ENCODE measurements at places on chromosomes 6 and 20.

- peak; percentile 65 for DNase-seq
Measured at GRCh38 chr20:33209789-33210188, 7.4 kb upstream of the BPIFA3 start.

DNA sequence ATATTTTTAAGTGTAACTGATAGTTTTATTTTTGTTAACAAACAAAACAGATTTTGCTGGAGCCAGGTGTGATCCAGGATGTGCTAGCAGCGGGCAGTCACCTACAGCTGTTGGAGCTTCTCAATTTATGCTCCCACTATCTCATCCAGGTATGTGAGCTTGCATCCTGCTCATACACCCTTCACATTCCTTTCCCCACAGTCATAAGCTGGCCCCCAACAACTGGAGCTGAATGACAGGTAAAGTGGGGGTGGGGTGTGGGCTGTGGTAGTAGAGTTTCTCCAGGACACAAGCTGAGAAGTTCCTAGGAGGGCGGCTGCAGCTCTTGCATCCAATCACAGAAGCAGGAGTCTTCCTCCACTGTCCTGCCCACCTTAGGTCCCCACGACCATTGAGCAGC, 140.1 kb downstream of the KLHL32 start:
- no peak for DNase-seq

DNA sequence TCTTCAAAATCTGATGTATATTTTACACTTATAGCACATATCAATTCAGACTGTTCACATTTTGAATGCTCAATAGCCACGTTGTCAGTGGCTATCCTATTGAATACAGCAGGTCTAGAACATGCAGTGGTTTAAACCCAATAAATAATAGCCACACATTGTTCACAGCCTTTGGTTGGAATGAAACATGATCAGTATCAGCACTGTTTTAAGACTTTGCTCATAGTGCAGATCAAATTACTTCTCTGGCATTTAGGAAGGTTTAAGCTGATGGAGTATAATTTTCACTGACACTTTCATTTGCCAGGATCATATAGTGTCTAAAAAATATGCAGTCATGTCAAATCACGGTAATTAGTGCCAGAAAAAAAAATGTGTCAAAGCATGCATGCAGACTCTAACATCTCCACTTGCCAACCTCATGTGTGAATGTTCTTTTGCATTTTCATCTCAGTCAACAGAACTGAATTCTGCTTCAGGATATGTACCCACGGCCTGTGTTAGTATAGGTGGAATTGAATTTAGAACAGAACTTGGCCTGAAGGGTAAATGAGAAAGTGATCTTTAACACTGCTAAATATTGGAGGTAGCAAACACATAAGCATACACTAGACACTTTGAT, 184.1 kb downstream of the SLC24A3 start:
- DNase-seq, result no peak

- DNase-seq, result no peak
Measured at GRCh38 chr6:48535582-48536009, 424.6 kb upstream of the PTCHD4 start.

DNA sequence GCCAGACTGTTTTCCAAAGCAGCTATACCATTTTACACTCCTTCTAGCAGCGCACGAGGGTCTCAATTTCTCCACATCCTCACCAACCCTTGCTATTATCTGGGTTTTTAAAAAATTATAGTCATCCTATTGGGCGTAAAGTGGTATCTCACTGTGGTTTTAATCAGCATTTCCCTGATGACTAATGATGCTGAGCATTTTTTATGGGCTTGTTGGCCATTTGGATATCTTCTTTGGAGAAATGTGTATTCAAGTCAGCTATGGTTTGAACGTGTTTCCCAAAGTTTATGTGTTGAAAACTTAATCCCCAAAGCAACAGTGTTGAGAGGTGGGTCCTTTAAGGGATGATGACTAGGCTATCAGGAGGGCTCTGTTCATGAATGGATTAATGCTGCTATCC, 6.7 kb downstream of the MCUR1 start:
- DNase-seq, result no peak

DNA sequence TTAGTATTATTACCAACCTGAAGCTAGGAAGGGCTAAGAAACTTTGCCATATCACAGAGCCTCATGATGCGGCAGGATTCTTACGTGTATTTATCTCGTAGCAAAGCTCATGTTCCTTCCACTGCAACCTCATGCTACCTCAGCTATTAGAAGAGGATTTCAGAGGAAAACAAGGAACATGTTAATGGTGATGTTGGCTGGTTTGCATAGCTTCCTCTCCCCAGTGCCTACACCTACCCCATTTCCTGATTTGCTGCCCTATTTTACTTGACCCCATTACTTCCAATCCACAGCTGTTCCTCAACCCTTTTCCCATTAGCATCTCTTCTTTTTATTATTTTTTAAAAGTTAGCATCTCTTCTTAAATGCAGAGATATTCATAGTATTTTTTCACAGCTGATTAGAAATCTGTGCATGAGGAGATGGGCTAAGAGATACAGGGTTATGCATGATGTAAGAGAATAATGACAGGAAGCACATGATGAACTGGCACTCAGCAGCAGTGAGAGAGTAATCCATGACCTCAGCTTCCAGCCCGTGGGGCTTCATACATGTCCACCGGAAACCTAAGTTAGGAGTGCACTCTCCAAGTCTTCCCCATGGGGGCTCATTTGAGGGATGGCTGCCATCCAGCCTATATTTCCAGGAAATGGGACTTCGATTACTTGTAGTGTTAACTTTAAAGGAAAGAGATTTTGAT, 106.1 kb upstream of the ASF1A start:
- no peak for DNase-seq
